ENCODE measurements at places on chromosomes 1 and 21.

DNA sequence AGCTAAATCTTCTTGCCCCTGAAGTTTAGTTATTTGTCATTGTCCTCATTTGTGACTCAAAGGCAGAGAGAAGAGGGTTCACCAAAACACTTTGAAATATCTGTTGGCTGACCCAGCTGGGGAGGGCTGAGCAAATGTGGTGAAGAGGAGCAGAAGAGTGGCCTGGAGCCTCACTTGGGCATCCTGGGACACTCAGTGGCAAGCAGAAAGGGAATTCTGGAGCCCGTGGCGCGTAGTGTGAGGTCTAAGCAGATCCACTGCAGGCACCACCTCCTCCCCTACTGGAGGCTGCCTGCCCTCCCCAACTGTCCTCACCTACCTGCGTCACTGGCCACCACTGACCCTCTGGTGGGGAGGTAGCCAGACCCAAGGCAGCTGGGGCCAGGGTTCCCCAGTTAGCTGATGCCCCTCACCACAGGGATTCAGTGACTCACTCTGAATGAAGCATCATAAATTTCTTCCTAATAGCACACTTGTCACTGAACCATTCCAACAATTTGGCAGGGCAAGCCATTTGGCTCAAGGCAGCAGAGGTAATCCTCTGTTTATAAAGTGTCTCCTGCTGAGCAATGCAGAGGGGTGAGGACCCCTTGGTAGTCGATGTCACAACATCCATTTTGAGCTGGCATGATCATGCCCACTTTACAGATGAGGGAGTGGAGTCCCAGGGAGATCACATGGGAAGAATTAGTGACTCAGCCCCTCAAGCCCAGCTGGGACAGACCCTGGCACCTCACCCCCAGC is 80.3 kb downstream of the NENF start:
- DNase-seq = no peak

- DNase-seq = no peak
These were observed 42.0 kb upstream of the MTF1 start for GRCh38 chr1:37901191-37901892.

DNA sequence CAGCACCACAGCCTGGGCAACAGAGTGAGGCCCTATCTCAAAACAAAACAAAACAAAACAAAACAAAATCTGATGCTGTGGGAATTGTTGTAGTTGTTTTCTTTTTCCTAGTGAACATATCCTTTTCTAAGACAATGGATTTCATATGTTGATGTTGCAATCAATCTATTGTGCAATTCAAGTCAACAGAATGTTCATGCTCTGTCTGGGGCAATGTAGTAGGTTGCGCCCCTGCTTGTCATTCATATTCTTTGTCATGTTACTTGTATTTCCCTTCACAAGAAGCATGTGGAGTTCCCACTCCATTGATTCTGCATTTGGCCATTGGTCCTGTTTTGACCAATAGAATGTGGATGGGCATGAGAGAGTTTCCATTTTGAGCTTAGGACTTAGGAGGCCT is 223.9 kb downstream of the DUSP10 start:
- DNase-seq = no peak

DNA sequence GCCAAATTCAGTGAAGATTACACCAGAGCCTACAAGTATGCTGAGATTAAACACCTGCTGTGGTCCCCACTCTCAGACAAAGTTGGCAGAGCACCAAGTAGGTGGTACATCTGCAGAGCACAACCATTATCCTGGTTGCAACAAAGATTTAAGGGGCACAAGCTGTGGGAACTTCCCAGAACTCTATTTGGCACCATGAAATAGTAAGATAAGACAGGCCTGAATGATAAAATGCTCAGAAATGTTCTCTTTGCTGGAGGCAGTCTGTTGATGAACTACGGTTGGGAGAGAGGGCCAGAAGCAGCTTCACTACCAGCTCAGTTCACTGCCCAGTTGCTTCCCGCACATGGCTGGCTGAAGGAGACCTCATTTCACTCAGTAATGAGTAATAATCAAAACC is 19.9 kb downstream of the RPL5 start:
- DNase-seq = no peak

- no peak for DNase-seq
These were observed 98.6 kb upstream of the ZNF644 start for GRCh38 chr1:91120421-91120820.

DNA sequence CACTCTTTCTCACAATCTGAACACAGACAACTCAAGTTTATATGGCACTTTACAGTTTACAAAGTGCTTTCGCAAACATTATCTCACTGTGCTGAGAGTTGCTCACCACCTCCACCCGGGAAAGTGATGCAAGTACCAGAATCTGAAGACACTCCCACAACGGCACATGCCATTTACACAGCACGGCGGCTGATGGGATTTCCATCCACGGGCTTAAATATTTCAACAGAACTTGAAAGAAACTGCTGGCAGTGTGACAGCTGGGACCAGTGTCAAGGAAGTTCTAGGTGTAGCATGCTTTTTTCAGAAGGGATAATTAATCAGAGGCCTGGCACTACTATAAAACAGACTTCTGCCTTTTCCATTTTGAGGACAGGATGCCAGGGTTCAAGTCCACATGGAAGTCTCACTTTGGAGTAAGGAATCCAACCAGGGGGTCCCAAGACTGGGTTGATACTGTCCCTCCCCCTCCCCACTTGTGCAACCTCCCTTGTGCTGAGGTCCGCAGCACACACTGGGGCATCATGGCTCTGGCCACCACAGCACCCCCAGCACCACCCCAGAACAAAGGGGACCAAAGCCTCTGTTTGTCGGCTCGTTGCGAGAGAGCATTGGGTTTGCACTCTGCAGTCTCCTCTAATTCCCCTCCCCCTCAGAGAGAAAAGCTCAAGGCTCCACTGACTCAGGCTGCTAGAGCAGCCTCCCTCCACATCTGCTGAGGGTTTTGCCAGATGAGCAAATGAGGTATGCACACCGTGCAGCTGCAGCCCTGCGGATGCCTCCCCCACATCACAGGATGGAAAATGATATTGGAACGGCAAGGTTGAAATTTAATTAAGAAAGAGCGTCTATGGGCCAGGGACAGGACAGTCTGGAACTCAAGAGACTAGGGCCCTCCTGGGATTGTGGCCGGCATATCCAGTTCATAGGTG is 154.9 kb downstream of the TGFBR3 start:
- DNase-seq = no peak

DNA sequence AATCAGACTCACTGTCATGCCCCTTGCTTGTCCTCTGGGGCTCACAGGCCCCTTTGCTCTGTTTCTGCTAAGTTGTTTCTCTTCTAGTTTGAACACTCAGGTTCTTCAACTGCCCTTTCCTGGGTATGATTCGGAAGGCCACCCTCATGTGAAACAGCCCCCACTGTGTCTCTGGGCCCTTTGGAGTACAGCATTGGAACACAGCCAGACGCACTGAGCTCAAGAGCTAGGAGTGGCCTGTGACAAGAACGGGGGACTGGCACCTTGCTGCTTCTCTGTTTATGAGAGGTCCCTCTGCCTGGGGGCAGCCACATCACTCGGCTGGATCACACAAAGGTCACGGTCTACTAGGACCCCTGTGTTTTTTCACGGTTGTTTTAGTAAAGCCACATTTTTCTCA is 114.4 kb upstream of the ZC3H12A start:
- no peak for DNase-seq

GRCh38 chr1:185567440-185567839 is 166.8 kb upstream of the HMCN1 start:
- no peak for DNase-seq

- DNase-seq = no peak
These were observed 23.5 kb upstream of the WNT4 start for GRCh38 chr1:22166439-22166838.

DNA sequence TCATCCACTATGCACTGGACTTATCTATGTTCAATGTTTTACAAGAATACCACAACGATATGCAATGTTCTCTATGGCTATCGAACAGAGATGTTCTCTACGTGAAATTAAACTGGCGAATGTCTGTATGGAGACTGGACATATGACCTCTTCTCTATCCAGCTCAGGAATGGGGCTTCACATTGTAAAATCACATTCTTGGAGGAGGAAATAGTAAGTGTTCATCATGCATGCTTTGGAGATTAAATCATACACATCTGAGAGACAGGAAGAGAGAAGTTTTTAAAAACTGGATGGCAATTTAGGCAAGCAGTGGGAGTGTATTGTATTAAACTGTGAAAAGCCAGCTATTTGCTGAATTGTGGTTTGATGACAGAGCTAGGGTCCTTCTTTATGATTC is 47.9 kb upstream of the RGL1 start:
- DNase-seq = peak; percentile 35

DNA sequence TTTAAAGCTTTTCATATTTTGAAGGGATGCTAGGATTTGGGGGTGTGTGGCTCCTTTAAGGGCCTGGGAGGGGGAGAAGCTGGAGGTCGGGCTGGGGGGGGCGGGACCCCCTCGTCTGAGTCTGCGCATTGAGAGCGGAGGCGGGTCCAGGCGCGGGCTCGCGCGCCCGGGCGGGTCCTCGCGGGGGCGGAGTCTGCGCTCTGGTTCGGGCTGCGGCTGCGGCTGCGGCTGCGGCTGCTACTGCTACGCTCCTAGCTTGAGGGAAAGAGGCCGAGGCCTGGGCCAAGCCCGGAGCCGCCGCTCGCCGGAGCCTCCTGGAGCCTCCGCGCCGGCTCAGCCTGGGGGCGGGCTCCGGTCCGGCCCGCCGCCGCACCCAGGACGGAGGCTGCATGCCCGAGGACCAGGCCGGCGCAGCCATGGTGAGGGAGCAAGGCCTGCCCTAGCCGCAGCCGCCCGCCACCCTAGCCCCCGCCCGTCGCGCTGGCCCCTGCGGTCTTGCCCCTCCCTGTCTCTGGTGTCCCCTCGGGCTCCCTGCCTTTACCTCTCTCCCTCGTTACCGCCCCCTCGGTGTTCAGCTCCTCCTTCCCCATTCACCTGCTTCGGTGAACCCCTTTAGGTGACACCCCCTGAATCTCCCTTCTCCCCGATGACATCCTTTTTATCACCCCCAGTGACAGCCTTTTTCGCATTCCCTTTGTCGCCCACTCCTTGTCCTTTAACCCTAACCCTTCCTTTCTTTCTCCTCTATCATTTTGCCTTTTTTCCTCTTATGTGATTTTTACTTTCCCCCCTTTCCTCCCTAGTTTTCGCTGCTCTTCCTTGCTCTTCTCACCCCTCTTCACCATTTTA is at the start of gene ZYG11B:
ZYG11B (plus strand) TSS at position 189 of the 849 bp plus-strand sequence; CDS start at position 390, 201 bp downstream.
- DNase-seq = peak; percentile 65

- DNase-seq = no peak
These were observed 82.7 kb upstream of the ROR1 start for GRCh38 chr1:63690966-63691700.

- no peak for DNase-seq
These were observed 3.6 kb downstream of the PRKAB2 start for GRCh38 chr1:147168626-147169058.

- DNase-seq = no peak
These were observed 67.5 kb upstream of the CLDN14 start for GRCh38 chr21:36547464-36547863.

DNA sequence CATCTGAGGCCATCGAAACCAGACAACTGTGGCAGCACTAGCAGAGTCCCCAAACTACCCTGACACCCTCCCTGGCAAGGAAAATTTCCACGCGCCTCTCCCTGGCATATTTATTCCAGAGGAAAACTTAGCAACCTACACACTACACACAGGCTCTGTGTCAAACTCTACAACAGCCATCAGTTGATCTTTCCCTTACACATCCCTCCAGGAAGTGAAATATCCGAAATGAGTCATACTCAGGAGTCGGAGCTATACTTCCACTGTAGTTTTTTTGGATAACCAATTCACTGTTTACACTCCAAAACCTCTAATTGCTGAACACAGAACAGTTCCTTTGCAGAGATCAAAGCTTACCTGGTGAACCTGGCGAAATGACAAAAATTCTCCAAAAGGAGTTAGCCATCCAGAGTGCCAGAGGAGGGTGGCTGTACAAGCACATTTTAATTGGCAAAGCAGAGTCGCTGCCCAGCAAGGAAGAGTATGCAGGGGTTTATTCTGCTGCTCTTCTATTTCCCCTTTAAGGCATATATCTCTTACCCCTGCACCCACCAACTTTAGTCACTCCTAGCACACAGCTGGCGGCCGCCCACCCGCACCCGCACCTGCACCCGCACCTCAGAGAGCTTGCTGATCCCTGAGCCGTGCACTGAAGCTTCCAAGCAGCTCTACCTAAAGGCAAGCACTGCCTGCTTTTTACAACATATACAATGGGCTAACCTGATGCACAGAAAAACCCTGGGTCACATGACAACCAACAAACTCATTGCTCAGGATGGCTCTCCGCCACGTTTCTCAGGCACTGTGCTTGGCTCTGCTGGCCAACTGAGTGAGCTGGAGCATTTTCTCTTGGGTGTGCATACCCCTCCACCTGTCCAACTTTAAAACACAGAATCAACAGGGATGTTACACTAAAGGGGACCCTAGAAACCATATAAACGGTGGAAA is 54.9 kb downstream of the CAPZB start:
- no peak for DNase-seq

DNA sequence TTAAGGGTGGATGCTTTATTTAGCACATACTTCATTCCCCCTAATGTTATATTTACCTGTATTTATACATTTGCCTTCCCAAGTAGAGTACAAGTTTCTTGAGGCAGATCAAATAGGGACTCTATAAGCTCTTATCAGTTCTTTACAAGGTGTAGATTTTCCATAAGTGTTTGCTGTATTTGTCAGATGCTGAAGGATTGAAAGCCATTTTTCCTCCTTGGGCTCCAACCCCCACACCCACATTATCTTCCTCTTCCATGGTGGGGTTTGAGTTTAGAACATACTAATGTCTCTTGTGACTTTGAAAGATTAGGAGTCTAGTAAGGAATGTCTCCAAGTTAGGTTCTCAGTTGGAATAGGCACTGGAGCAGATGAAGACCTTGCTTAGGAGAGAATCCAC is 2.4 kb upstream of the CHI3L2 start:
- DNase-seq = no peak

- no peak for DNase-seq
These were observed 917 bp downstream of the KIAA0040 start for GRCh38 chr1:175191659-175192058.

- no peak for DNase-seq
These were observed 88.9 kb downstream of the DYRK1A start for GRCh38 chr21:37455504-37455911.

DNA sequence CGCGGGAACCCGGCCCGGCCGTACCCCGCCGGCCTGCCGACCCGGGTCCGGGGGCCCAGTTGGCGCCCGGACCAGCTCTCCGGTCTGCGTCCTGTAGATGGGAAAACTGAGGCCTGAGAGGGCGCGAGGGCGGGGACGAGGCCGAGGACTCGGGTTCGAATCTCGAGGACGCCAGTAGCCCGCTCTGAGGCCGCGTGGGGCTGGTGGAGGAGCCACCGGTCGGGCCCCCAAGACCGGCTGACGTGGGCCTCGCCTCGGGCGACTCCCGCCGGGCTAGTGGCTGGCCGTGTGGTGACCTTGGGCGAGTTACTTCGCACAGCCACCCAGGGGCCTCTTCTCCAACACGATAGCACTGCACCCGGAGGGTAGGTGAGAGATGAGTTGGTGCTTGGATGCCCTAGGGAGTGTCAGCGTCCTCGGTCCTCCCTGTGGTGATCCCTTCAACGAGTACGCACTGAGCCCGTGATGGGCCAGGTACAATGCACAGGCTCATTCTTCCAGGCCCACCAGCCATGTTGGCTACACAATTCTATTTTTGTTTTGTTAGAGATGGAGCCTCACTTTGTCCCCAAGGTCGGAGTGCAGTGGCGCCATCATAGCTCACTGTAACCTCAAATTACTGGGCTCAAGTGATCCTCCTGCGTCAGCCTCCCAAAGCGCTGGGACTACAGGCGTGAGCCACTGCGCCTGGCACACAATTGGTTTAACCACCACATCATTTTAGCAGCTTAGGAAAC is 404 bp upstream of the SCMH1 start:
- DNase-seq = no peak

- DNase-seq = peak; percentile 17
These were observed 61.2 kb downstream of the AK4 start for GRCh38 chr1:65209005-65209885.

GRCh38 chr1:171245458-171246064 is 2.7 kb upstream of the FMO1 start:
- peak; percentile 15 for DNase-seq

All from amniotic stem cell (primary cell).